ENCODE measurements at places on chromosomes 12 and 14.

- DNase-seq, result peak; percentile 10
Observed at GRCh38 chr12:62732861-62733427, 202.0 kb downstream of the PPM1H start.

DNA sequence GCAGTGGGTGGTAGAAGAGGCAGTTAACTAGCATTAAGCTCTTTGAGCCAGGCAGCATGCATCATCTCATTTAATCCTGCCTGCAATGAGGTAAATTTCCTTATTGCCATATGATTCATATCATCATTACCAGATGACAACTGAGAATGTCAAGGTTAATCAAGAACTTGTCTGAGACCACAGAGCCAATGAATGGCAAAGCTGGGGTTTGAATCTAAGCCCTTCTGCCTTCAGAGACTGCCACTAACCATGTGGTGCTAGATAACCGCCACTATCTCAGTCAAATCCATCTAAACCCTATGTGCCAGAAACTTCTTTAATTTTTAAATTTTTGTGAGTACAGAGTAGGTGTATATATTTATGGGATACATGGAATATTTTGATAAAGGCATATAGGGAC is 77.8 kb upstream of the GRIP1 start:
- DNase-seq, result no peak

GRCh38 chr14:93219103-93219726 is 12.2 kb downstream of the UBR7 start:
- peak; percentile 50 for DNase-seq

DNA sequence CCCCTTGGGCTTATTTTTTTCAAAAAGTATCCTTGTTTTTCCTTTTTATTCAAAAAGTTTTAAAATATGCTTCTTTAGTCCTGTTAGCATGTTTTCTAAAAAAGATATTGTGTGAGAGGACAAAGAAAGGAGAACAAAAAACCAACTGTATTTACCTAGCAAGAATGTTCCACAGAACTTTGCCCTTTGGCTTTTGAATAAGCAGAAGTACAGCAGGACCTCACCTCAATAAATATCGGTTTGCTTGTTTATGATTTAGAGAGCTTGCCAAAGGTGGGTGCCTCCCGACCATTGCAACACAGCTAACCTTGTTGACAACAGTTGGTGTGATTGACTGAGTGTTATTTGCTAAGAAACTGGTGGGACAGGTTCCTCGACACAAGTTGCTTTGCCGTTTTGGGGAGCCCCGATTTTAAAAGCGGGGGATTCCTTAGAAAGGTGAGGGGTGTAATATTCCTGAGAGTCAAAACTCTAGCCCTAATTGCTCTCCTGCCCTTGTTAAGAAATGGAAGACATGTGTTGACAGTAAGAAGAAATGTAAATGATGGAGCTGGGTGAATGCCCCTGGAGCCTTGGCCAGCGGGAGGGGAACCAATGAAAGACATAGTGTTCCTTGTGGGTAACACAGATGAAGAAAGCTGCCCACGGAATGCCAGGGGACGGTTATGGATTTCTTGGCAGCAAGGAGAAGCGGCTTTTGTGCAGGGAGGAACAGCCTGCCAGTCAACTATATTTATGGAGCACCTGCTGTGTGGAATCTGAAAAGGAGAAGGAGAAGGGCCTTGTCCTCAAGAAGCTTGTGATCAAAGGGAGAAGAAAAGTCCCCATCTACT is 13.7 kb downstream of the MYBPC1 start:
- DNase-seq, result no peak

DNA sequence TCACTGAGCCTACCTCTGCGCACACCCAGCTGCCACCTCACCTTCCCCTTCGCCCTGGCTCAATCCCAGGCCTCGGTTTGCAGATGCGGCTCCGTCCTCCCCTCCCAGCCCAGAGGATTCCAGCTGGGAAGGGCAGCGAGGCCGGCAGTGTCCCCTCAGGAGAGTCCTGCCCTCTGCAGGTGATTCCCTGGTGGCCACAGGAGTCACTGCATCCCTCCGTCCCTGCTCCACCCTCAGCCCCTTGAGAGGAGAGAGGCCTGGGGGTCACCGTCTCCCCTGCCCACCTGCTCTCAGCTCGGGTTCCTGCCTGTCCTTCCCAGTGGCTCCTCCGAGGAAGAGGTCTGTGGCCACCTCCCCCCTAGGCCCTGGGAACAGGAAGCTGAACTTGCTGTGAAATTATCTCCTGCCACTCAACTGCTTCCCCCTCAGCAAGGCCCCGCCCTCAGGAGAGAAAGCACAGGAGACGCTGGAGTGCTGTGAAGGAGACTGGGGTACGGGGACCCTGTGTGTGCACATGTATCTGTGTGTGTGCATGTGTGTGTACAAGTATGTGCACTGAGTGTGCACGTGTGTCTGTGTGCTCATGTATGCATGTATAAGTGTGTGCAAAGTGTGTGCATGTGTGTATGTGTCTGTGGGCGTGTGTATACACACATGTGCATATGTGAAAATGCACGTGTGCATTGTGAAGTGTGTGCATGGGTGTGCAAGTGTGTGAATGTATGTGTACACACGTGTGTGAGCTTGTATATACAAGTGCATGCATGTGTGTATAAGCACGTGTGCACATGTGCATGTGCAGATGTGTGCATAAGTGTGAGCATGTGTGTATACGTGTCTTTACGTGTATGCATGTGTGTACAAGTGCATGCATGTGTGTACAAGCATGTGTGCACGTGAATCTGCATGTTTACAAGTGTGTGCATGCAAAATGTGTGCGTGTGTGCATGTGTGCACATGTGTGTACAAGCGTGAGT is 13.2 kb upstream of the GALNT9 start:
- no peak for DNase-seq

DNA sequence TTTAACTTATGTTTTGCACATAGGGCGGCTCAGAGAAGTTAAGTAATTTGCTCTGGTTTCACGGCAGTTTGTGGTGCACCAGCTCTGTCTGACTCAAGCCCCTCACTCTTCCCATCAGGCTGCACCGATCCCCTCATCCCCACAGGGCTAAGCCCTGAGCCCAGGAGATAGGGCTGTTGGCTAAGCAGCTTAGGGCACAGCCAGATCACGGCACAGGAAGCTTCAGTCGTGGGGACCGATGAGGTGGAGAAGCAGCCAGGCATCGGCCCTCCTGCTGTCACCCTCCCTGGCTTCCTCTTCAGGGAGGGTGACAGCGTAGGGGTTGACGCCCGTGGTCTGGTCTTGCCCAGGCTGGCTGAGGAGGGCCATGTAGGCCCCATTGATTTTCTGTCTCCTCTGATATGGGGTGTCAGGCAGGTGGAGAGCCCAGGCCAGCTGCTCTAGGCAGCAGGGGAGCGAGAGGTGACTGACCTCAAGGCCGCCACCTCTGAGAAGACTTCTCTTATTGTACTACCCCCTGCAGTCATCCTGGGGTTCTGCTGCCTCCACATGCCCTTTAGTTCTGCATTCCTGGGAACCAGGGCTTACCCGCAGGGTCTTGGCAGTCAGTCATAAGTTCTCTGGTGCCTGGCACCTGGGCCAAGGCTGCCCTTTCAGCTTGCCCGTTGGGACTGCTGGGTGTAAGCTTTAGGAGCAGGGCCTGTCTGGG is 166.4 kb downstream of the TSPAN9 start:
- no peak for DNase-seq

GRCh38 chr12:130873825-130874224 is 2.0 kb downstream of the RAN start:
- peak; percentile 72 for DNase-seq

DNA sequence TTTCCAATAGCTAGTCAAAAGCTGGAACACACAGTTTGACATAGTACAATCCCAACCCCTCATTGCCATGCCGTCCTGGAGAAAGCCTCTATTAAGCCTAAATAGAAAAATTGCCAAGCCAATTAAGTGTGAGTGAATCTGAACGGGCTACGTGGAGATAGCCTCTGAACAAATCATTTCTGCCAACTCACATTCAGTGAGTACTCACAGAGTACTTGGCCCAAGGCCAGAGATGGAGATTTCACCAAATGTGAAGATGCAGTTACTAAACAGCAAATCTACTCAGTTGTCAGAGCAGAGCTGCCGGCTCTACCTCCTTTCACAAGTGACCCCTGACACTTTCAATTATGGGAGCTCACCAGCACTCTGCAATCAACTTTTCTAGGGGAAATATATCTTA is 350.0 kb downstream of the GALC start:
- no peak for DNase-seq

DNA sequence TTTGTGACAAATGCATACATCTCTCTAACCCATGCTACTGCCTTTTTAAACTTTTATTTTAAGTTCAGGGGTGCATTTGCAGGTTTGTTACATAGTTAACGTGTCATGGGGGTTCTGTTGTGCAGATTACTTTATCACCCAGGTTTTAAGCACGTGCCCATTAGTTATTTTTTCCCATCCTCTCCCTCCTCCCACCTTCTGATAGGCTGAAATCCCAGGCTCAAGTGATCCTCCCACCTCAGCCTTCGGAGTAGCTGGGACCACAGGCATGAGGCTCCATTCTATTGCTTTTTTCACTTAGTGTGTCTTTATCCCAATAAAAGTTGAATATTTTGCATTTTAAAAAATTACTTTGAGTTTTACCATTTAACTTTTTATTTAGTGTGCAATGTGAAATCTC is 68.9 kb downstream of the BAZ1A start:
- no peak for DNase-seq

DNA sequence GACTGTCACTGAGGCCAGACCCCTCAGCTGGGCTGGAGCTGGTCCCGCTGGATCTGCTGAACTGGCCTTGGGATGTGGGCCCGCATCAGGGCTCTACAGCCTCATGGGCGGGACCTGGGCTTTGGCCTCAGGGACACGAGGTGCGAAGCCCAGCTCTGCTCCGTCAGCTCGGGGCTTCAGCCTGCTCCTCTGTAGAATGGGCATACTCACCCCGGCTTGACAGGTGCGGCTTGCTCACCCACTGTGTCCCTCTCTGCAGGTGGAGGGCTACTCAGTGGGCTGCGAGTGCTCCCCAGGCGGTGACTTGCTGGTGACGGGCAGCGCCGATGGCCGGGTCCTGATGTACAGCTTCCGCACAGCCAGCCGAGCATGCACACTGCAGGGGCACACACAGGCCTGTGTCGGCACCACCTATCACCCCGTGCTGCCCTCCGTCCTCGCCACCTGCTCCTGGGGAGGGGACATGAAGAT is 57.6 kb downstream of the BEGAIN start:
- no peak for DNase-seq

GRCh38 chr12:42135259-42135814 is 9.3 kb downstream of the GXYLT1 start:
- DNase-seq, result no peak

DNA sequence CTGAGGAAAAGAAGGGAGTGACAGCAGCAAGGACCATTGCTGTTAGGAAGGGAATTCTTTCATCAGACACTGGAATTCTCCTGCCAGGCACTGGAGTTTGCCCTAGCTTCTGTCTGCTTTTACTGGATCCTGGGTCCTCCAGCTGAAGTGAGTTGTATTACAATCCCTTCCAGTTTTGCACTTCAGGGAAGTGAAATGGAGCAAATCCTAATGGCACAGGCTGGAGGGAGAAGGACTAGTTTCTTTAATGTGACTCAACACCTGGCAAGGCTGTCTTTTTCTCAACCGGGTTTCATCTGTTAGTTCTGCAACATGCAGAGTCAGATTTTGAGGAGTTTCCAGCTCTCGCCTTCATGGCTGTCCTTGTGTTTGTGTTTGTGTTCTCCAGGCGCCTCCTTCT is 45.8 kb downstream of the ETV6 start:
- DNase-seq, result no peak

- DNase-seq, result no peak
Observed at GRCh38 chr12:4947253-4947652, 37.5 kb downstream of the KCNA1 start.

Measured in activated CD4-positive, alpha-beta T cell treated with anti-CD3 and anti-CD28 coated beads, Interleukin-2, amount 50 U/mL, for 16 hours (primary cell).